Putamen (tissue), 1 donor: ENCODE measurements at places on chromosomes 3 and 15.
A peak's percentile ranks its signal among the peaks of the same experiment; 100 is the strongest.

DNA sequence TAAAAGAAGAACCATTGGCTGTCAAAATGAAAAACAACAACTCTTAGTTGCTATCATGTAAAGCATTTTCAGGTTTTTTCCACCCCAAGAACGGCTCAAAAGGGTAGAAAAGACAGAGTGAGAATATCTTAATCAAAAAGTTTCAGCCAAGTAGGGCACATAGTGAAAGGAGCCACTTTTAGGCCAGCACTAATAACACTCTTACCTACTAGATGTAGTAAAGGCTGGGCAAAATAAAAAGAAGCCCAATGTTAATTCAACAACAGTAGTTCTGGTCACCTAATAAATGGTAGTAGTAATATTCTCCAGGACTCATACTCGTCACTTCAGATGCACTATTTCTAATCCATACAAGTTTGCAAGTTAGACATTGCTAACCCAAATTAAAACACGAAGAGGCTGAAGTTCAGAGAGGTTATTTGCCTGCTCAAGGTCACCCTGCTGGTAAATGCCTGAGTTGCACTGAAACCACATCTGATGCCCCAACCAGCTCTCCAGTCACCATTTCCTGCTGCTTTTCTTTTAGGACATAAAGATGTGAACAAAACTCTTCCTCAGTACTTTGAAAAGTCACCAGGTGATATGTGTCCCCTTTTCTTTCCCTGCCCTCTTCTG is 7.5 kb downstream of the GOLIM4 start:
- no peak for DNase-seq

GRCh38 chr3:96331341-96331740 is 483.1 kb upstream of the EPHA6 start:
- DNase-seq = peak; percentile 2

GRCh38 chr3:23341147-23341838 is 138.2 kb downstream of the UBE2E2 start:
- no peak for DNase-seq

- no peak for DNase-seq
Observed at GRCh38 chr3:73255609-73256029, 194.2 kb downstream of the EBLN2 start.

DNA sequence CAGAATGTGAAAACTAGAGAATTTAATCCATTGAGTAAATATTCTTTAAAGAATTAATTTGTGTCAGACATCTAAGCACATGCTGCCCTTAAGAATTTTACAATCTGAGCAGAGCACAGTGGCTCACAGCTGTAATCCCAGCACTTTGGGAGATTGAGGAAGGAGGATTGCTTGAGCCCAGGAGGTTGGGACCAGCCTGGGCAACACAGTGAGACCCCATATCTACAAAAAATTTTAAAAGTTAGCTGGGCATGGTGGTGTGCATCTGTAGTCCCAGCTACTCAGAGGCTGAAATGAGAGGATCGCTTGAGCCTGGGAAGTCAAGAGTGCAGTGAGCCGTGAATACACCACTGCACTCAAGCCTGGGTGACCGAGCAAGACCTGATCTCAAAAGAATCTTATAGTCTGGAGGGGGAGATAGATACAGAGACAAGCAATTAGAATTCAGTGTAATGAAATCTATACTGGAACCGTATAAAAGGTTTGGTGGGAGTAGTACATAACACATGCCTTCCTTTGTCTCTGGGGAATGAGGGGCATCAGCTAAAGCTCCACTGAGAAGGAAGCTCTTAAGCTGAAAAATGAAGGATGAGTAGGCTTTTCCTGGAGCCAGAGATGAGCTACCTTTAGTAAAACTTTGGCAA is 21.2 kb downstream of the ATP11B start:
- no peak for DNase-seq

DNA sequence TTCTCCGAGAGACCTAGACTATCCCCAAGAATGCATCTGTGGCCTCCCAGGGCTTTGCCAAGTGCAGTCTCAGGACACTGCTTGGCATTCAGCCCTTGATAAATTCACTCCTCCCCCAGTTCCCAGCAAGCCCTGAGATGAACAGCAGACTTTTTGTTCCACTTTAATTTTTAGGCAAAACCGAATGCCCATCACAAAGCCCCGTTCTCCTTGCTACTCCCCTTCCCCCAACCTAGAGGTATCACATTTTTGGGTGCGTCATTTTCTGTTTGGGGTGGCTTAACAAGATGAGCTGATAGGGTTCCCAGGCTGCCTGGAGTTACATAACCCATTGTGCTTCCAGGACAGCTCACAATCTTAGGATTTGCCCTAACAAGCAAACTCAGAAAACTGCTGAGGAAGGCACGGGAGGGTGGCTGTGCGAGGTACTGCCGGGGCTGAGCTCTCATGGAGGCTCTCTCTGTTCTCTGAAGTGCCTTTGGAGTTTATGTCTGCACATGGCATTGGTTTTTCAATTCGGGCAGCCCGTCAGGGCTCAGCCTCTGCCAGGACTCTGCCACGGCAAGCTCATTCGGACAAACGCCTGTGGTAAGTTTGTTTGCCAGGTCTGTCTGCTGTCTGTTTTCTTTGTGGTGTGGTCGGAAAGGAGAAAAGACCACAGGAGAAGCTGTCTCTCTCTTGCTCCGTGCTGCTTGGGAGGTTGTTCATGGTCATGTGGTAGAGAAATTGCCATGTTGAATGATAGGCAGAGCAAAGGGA is at the start of gene TRAK1:
TRAK1 (plus strand) TSS at position 385 of the 759 bp plus-strand sequence; CDS start at position 498, 113 bp downstream.
- DNase-seq = peak; percentile 46

- no peak for DNase-seq
Observed at GRCh38 chr3:73098873-73099272, 37.4 kb downstream of the EBLN2 start.

DNA sequence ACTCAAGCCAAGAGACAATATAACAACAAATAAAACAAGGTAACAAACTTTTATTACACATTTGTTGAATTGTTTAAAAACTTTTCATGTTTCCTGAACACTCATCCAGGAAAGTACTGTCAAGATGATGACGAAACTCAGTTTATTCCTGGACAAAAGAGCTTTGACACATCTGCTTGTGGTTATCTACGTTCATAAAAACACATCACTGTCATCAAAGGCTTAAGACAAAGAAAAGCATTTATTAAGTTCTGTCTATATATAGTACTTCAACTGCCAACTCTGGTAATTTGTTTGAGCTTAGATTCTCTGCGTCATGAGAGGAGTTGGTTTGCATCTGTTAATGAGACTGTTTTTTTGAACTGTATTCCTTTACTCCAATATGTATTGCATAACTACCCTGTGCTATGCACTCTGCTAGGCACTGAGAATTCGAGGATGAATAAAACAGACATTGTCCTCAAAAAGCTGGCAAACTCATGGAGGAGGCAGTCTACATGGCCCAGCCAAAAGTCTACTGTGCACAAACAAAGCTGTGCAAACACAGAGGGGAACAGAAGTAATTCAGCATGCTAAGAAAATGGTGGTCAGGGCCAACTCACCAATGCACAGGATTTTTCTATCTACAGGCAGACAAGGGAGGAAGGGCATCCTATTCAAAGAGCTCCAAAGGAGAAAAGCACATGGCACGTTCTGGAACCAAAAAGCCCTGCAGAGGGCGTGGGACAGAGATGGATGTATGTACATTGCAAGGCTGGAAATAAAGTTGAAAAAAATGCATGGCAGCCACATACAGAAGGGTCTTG is 21.5 kb downstream of the PLD1 start:
- DNase-seq = peak; percentile 62

DNA sequence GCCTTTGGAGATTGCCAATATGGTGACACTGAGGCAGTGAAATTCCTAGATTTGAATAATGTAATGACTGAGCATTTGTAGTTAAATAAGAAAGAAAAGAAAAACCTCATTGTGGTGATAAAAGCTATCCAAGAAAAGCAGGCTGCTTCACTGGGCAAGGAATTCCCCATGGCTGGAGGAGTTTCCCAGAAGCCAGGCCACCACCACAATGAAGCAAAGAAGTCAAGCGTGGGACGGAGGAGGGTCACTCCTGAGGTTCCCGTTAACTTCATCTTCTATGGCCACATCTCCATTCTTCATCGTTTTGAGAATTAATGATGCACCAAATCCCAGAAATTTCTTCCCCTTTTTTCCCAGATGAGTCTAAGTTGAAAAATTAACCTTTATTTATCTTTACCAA is 185.8 kb upstream of the BCL6 start:
- DNase-seq = no peak

DNA sequence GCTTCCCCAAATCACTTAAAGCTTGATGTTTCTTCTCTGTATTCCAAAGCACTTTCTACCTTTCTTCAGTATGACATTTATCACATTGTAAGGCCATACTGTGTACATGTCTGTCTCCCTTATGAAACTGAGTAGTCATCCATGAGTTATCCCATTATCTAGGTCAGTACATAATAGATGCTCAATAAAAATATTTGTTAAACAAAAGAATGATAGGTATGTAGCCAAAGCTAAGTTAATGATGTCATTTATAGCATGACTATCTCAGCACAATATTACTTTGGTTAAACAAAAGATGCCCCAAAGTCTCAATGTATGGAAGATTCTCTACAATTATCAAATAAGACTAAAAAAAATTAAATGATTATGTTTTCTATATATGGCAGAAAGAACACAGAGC is 3.1 kb upstream of the TMCO5A start:
- no peak for DNase-seq

GRCh38 chr3:120147072-120147871 is 53.0 kb upstream of the GSK3B start:
- DNase-seq = no peak
